ENCODE measurements at places on chromosomes 1 and 21.

DNA sequence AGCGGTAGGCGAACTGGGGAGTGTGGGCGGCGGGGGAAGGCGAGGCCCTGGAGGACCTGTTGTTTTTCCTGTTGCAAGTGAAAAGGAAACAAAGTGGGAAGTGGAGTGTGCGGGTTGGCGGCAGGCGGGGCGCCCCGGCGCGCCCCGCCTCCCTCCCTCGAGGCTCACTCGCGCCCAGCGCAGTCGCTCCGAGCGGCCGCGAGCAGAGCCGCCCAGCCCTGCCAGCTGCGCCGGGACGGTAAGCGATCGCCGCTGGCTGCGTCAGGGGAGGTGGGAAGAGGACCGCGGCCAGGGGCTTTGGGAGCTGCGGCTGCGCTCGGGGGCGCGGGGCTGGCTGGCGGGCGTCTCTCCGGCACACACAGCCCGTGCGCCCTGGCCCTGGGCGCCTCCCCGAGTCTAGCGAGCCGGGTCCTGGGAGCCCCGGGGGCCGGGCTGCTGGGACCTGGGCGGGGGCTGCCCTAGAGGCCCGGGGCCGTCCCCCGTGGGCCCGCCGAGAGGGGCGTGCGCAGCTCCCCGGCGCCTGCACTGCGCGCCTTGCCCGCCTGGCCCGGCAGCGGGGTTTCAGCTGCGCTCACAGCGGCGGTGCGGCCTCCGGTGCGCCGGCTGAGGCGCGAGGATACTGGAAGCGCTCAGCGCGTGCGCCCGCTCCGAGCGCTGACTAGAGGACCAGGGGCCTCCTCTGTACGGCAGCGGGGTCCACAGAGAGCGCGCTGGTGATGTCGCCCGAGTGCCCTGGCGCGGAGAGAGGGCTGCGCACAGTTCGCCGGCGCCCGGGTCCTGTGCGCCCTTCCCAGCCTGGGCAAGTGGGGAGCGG, at the start of gene PIK3CD:
TSS of gene PIK3CD (plus strand) at position 167 of the 814 bp plus-strand sequence. CDS start 58,725 bp downstream, outside the sequence.
- DNase-seq = peak; percentile 47

DNA sequence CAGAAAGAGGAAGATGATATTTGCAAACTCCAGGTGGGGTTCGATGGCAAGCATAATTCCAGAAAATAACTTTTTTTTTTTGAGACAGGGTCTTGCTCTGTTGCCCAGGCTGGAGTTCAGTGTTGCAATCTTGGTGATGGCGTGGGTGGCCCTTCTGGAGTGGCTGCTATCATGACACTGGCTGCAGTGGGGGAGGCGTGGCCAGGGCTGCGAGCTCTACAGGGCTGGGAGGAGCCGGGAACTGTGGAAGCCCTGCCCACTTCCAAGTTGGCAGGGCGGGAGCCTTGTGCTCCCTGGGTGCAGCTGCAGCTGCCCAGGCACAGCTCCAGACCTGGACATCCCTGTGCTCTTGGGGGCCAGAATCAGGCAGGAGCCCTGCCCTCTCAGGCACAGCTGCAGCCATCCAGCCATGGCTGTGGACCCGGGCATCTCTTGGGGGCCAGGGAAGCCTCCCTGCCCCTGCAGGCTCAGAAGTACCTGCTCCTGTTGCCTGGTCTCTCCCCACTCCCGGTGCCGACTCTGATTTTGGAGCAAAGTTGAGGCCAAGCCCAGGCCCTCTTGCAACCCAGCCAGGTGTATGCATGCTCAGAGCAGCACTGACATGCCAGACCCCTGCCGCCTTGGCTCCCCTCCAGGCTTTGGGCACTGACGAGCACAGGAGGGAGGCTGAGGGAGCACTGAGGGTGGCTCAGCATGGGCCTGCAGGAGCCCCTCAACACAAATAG, 7.2 kb upstream of the BCL10 start:
- DNase-seq = no peak

DNA sequence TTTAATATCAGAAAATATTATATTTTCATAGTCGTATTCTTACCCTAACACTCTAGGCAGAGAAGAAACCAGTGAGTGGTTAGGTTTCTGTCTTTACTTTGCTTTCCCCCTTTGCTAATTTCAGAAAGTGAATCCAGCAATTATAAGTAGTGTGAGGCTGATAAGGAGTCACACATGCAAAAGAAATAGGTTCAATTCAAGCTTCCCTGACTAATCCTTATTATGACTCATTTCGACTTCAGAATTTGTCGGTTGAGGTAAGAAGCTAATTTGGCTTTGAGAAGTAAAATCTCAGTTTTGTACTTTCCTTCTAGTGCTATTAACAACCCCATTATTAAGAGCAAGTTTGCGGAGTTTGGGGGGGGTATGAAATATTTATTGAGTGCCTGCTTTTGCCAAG, 22.4 kb downstream of the ESRRG start:
- DNase-seq = no peak

GRCh38 chr1:205350691-205351141, 6.0 kb downstream of the KLHDC8A start:
- no peak for DNase-seq

GRCh38 chr1:201112173-201112731, at the start of gene CACNA1S:
Gene CACNA1S, minus strand, starts transcription at chr1:201112426. Its CDS starts 87 bp downstream, at chr1:201112339.
- DNase-seq = no peak

DNA sequence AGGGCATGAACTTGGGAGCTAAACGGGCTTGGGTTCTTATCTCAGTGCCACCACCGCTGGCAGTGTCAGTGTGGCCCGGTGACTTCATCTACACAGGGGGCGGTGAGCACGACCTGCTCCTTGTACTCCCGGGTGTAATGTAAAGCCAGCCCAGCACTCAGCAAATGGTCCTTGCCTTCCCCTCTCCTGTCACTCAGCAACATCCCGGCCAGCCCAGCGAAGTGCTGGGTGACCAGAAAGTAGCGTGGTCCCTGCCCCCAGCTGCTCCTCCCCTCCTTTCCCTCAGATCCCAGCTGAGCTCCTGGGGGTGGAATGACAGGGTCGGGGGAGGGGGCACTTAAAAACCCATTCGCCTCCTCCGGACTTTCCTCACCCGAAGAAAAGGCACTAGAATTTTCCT, 7.2 kb downstream of the KCNN3 start:
- DNase-seq = no peak

GRCh38 chr1:180498594-180498993, 3.8 kb downstream of the ACBD6 start:
- DNase-seq = no peak

DNA sequence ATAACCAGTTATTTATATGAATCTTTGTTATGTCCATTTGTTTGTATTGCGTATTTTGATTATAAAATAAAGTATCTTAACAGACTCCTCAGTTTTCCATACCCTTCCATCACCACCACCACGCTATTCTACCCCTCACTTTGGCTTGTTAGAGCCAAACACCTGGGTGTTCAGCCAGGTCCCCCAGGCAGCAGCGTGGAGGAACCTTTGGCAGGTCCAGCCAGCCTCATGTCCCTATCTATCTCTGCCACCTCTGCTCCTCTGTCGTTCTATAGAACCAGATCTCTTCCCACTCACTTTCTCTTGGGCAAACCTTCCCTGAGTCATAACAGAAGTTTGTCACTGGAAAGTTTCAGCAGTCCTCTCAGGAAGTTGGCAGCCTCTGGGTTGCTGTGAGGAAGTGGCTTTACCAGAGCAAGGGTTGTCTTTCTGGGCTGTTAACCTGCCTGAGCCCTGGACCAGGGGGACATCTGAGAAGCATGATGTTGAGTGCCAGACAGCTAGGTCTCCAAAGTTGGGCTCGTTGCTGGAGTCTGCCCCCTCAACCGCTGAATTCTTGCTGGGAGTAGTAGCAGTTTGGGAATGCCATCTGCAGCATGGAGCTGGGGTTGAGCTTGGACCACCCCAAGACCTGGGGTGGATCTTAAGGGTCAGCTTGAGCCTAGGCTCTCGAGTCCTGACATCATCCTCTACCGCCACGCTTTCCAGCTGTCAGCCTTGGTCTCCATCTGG, 996 bp upstream of the SH3BGRL3 start:
- peak; percentile 58 for DNase-seq

GRCh38 chr1:9312168-9312720, 19.6 kb downstream of the SPSB1 start:
- DNase-seq = no peak

GRCh38 chr1:112703706-112704105, 3.2 kb downstream of the RHOC start:
- no peak for DNase-seq

- no peak for DNase-seq
Measured at GRCh38 chr1:167713330-167714081, 8.3 kb upstream of the MPZL1 start.

- no peak for DNase-seq
Measured at GRCh38 chr21:36910581-36911307, 55.7 kb downstream of the HLCS start.

GRCh38 chr1:43366601-43367025, 1.2 kb downstream of the ELOVL1 start:
- DNase-seq = no peak

Measured in stimulated activated CD4-positive, alpha-beta T cell treated with anti-CD3 and anti-CD28 coated beads, Interleukin-1b, Interleukin-23, amount 100 ng/mL, for 48 hours (primary cell).